A549 treated with DMSO at 1 μM for 4 hours (cell line): ENCODE measurements at places on chromosomes 12 and 14. TPM values are rescaled to one million over a fixed set of nuclear protein-coding genes. Genes with fewer than 3 reads are reported as not detected.

Gene AKAP6
- total RNA-seq: 0.39 to 0.72 TPM (median 0.45 TPM) in 5 replicates

Gene MYO1H
- total RNA-seq: not detected in 5 replicates

Gene GALNT9
- total RNA-seq: 4.2 to 9.3 TPM (median 7.2 TPM) in 5 replicates

Gene ZNF385A
- 12.8 to 22.1 TPM (median 18.3 TPM) in 5 replicates for total RNA-seq

Gene NACA
- 1,463 to 1,776 TPM (median 1,523 TPM) in 5 replicates for total RNA-seq

Gene NUBPL
- total RNA-seq: 8.2 to 12.5 TPM (median 8.8 TPM) in 5 replicates

Gene WNT1
- total RNA-seq: 0.08 TPM in 1 of 5 replicates, not detected in the others

Gene ENDOU
- total RNA-seq: not detected in 5 replicates

Gene ART4
- total RNA-seq: not detected in 5 replicates

Gene GNB3
- 1.9 to 2.8 TPM (median 1.9 TPM) in 5 replicates for total RNA-seq

Gene CFL2
- 102 to 130 TPM (median 114 TPM) in 5 replicates for total RNA-seq

Gene MANSC4
- total RNA-seq: not detected in 5 replicates

Gene MORN3
- 0.09 to 0.30 TPM (median 0.23 TPM) in 5 replicates for total RNA-seq

Gene ASCL1
- 0.03 TPM in 2 of 5 replicates, not detected in the others for total RNA-seq

Gene MAP4K5
- total RNA-seq: 38.9 to 45.6 TPM (median 44.7 TPM) in 5 replicates

Gene PLBD1
- 4.0 to 6.3 TPM (median 4.7 TPM) in 5 replicates for total RNA-seq

Gene POTEG
- total RNA-seq: not detected in 5 replicates

Gene DENND5B
- 14.1 to 19.4 TPM (median 17.9 TPM) in 5 replicates for total RNA-seq

Gene TSPAN31
- total RNA-seq: 15.5 to 19.6 TPM (median 18.9 TPM) in 5 replicates

Gene COX8C
- total RNA-seq: not detected in 5 replicates

Gene TSHR
- not detected in 5 replicates for total RNA-seq

Gene MIPOL1
- total RNA-seq: 1.9 to 3.5 TPM (median 3.3 TPM) in 5 replicates

Gene ESR2
- 0.04 to 0.07 TPM (median 0.05 TPM) in 3 of 5 replicates, not detected in the others for total RNA-seq

Gene CD27
- not detected in 5 replicates for total RNA-seq

Gene NOVA1
- total RNA-seq: 4.5 to 6.7 TPM (median 5.2 TPM) in 5 replicates

Gene TRHDE
- total RNA-seq: 0.09 to 0.34 TPM (median 0.18 TPM) in 5 replicates

Gene TDRD9
- 0.06 TPM in 1 of 5 replicates, not detected in the others for total RNA-seq

Gene GDF3
- not detected in 5 replicates for total RNA-seq

Gene KRT73
- not detected in 5 replicates for total RNA-seq
